Left ventricle myocardium inferior (tissue), 1 donor: ENCODE measurements at places on chromosomes 13 and 19. TPM values are rescaled to one million over a fixed set of nuclear protein-coding genes. Genes with fewer than 3 reads are reported as not detected.

GRCh38 chr13:59280297-59280696, 883.4 kb downstream of the DIAPH3 start:
- H3K36me3 ChIP-seq: no peaks in the 10 kb centered on the region
- no peak for DNase-seq
- H3K4me3 ChIP-seq: no peak overlapping the region
- H3K27ac ChIP-seq: no peak overlapping the region
- no peaks in the 10 kb centered on the region for H3K27me3 ChIP-seq
- H3K4me1 ChIP-seq: no peaks in the 10 kb centered on the region

- H3K27ac ChIP-seq: peak overlapping the region; percentile 77
- peak overlapping the region; percentile 32 for H3K4me3 ChIP-seq
- DNase-seq: no peak
These were observed 13.8 kb downstream of the RASA3 start for GRCh38 chr13:114118511-114119123.

The SYNE4 gene
- 0.58 TPM for total RNA-seq

The SIX5 gene
- total RNA-seq: 21.8 TPM

- no peak overlapping the region for H3K4me3 ChIP-seq
- H3K27ac ChIP-seq: no peak overlapping the region
- H3K36me3 ChIP-seq: peaks cover 100% of the 10 kb centered on the region
- no peak for DNase-seq
These were observed 44.3 kb downstream of the ZNF585A start for GRCh38 chr19:37127999-37128820.

- H3K4me1 ChIP-seq: peaks cover 6% of the 10 kb centered on the region
- no peak overlapping the region for H3K4me3 ChIP-seq
- DNase-seq: no peak
- peaks cover 69% of the 10 kb centered on the region for H3K36me3 ChIP-seq
- H3K27me3 ChIP-seq: no peaks in the 10 kb centered on the region
- no peak overlapping the region for H3K27ac ChIP-seq
These were observed 19.7 kb upstream of the ERCC5 start for GRCh38 chr13:102825921-102826706.

The PEG3 gene
- total RNA-seq: 10.0 TPM

DNA sequence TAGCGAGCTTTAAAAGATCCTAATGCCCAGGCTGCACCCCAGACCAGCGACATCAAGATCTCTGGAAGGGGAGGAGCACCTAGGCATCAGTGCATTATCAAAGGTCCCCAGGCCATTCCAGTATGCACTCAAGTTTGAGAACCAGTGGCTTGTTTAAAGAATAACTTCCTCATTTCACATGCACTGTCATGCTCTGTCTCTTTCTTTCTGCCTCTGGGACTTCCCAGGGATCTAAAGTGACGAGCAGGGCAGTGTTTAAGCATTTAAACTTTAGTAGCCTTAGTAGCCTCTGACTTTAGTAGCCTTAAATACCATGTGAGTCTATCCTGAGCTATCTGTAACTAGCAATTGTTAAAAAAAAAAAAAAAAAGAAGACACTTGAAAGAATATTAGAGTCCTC, 8.9 kb upstream of the FARP1 start:
- H3K4me1 ChIP-seq: no peaks in the 10 kb centered on the region
- peaks cover 7% of the 10 kb centered on the region for H3K27me3 ChIP-seq
- H3K27ac ChIP-seq: no peak overlapping the region
- DNase-seq: no peak
- H3K4me3 ChIP-seq: no peak overlapping the region
- no peaks in the 10 kb centered on the region for H3K36me3 ChIP-seq

GRCh38 chr19:45938733-45939319, 24.2 kb upstream of the NANOS2 start:
- DNase-seq: no peak
- H3K27me3 ChIP-seq: peaks cover 81% of the 10 kb centered on the region
- no peak overlapping the region for H3K4me3 ChIP-seq
- peaks cover 8% of the 10 kb centered on the region for H3K36me3 ChIP-seq
- no peak overlapping the region for H3K27ac ChIP-seq

- H3K27me3 ChIP-seq: no peaks in the 10 kb centered on the region
- no peak overlapping the region for H3K27ac ChIP-seq
- no peak for DNase-seq
These were observed 19.1 kb downstream of the TEX29 start for GRCh38 chr13:111339366-111340143.

The CCDC70 gene
- total RNA-seq: not detected

DNA sequence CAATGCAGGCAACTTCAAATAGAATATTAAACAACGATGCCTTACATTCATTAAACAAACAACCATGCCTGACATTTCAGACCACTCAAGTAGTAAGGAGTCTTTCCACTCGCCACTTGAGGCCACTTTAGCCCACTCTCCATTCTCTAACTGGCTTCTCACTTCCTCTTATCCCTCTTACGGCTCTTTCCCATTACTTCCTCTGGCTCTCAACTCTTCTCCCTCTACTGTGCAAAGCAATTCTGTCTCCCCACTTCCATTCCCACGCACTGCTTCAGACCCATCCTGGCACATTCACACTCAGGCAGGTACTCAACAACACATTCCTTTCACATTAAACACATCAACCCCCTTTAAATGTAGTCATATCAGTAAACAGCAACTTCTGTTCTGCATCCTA, 229.8 kb upstream of the IPO5 start:
- H3K27ac ChIP-seq: no peak overlapping the region
- peaks cover 8% of the 10 kb centered on the region for H3K4me1 ChIP-seq
- H3K4me3 ChIP-seq: no peak overlapping the region

GRCh38 chr13:25065974-25066770, 29.8 kb upstream of the PABPC3 start:
- peaks cover 72% of the 10 kb centered on the region for H3K27me3 ChIP-seq
- H3K27ac ChIP-seq: no peak overlapping the region
- H3K4me1 ChIP-seq: no peaks in the 10 kb centered on the region
- DNase-seq: no peak
- no peak overlapping the region for H3K4me3 ChIP-seq

The C13orf42 gene
- not detected for total RNA-seq

DNA sequence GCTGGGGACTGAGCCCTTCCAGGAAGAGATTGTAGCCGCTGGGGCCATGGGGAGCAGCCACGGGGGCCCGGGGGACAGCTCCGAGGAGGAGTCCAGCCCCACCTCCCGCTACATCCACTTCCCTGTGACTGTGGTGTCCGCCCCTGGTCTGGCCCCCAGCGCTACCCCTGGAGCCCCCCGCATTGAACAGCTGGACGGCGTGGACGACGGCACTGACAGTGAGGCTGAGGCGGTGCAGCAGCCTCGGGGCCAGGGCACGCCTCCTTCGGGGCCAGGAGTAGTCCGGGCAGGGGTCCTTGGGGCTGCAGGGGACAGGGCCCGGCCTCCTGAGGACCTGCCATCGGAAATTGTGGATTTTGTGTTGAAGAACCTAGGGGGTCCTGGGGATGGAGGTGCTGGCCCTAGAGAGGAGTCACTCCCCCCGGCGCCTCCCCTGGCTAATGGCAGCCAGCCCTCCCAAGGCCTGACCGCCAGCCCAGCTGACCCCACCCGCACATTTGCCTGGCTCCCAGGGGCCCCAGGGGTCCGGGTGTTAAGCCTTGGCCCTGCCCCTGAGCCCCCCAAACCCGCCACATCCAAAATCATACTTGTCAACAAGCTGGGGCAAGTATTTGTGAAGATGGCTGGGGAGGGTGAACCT, 9.6 kb downstream of the IGFLR1 start:
- no peaks in the 10 kb centered on the region for H3K27me3 ChIP-seq
- H3K4me3 ChIP-seq: no peak overlapping the region
- peaks cover 89% of the 10 kb centered on the region for H3K36me3 ChIP-seq
- H3K4me1 ChIP-seq: no peaks in the 10 kb centered on the region

GRCh38 chr13:36084131-36084530, 47.1 kb downstream of the DCLK1 start:
- no peak overlapping the region for H3K27ac ChIP-seq
- peaks cover 4% of the 10 kb centered on the region for H3K4me1 ChIP-seq
- DNase-seq: no peak
- H3K4me3 ChIP-seq: no peak overlapping the region
- no peaks in the 10 kb centered on the region for H3K36me3 ChIP-seq

DNA sequence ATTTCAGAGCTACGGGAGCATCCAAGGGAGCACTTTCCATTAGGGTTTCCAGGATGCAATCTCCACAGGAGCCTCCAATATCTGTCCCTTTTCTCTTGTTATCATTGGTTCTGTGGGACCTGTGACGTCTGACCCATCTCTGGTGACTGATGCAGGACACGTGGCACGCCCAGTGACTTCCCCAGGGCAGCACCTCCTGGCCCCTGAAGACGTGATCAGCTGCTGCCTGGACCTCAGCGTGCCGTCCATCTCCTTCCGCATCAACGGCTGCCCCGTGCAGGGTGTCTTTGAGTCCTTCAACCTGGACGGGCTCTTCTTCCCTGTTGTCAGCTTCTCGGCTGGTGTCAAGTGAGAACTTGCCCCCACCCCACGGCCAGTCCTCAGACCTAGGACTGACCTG, 25.5 kb downstream of the RYR1 start:
- no peaks in the 10 kb centered on the region for H3K4me1 ChIP-seq
- peaks cover 48% of the 10 kb centered on the region for H3K27me3 ChIP-seq
- DNase-seq: no peak
- no peaks in the 10 kb centered on the region for H3K36me3 ChIP-seq
- no peak overlapping the region for H3K4me3 ChIP-seq

- DNase-seq: no peak
- peaks cover 99% of the 10 kb centered on the region for H3K4me1 ChIP-seq
- no peaks in the 10 kb centered on the region for H3K27me3 ChIP-seq
- peak overlapping the region; percentile 58 for H3K27ac ChIP-seq
- H3K36me3 ChIP-seq: peaks cover 2% of the 10 kb centered on the region
These were observed 46.6 kb downstream of the MBNL2 start for GRCh38 chr13:97268772-97269171.

The SIGLEC9 gene
- total RNA-seq: 1.7 TPM

DNA sequence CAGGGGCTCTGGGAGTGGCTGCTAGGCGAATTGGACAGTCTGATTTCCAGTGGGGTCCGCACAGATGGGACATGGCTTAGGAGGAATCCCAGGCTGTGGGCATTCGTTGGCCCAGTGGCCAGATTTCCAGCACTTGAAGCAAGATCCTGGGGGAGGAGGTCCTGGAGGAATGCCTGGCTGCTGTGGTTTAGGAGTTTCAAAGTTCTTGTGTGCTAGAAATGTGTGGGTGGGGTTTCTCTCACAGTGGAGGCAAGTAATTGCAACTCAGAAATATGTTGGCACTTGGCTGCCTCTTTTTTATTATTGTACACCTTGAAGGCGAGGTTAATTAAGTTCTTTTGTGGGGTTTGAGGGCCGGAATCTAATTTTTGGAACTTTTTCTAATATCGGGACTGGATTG, 17.1 kb downstream of the IGFL3 start:
- no peak for DNase-seq
- no peaks in the 10 kb centered on the region for H3K36me3 ChIP-seq
- H3K4me1 ChIP-seq: no peaks in the 10 kb centered on the region

DNA sequence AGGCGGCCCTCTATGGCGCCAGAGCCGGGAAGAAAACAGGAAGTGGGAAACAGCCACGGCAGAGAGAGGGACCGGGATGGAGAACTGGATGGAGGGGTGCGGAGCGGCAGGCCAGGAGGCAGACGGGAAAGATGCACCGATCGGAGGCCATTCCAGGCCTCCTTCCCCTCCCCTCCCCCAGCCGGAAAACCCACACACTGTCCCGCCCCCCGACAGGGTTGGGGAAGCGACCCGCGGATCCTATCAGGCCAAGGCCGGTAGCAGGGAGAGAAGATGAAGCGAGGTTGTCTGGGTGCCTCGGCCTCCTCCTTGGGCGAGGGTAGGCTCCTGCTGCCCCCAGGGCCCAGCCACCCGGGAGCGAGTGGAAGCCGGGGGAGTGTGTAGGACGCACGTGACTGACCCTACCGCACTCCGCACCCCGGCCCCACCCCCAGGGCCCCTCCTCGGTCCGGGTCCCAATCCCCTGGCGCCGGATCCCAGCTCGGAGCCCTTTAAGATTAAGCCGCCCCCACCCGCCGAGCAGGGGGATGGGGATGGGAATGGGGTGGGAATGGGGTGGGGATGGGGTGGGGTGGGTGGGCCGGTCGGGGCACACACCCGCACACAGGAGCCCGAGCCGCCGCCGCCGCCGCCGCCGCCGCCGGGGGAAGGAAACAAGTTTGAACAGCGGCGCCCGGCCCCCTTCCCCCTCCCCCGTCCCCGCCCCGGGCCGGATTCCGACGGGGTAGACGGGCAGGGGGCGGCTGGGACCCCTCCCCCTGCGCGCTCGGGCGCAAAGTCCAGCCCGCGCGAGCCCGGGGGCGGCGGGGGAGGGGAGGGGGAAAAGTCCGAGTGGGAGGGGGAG, 1.5 kb downstream of the ERF start:
- peaks cover 17% of the 10 kb centered on the region for H3K36me3 ChIP-seq
- peak; percentile 65 for DNase-seq
- H3K27ac ChIP-seq: peak overlapping the region; percentile 99
- H3K27me3 ChIP-seq: no peaks in the 10 kb centered on the region
- H3K4me3 ChIP-seq: peak overlapping the region; percentile 97

DNA sequence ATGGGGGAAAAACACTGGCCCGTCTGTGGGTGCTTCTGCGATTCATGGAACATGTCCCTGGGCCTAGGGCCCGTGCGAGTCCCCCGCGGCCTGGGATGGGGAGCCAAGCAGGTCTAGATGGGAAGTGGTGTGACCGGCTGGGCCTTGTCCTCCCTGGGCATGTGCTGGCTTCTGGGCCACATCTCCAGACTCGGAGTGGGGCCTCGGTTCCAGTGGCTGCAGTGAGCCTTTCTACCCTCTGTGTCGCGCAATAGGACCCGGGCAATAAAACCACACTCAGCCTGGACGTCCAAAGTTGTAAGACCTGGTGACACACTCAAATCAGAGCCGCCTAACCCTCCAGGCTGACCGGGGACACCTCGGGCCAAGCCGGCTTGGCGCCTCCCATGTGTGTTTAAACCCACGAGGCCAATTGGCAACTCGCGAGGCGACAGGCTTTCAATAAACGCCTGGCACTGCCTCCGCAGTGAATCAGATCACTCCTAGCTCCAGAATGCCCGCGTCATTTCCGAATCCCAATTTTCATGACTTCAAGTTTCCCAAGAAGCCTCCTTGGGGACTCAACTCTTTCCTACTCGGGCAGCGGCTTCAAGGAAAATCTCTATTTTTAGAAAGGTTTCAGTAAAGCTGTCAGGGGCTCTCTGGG, 57.3 kb downstream of the KLF2 start:
- peaks cover 43% of the 10 kb centered on the region for H3K36me3 ChIP-seq
- no peaks in the 10 kb centered on the region for H3K27me3 ChIP-seq
- peak overlapping the region; percentile 26 for H3K4me3 ChIP-seq
- DNase-seq: peak; percentile 80
- peaks cover 63% of the 10 kb centered on the region for H3K4me1 ChIP-seq

The MBD3L2 gene
- total RNA-seq: not detected

GRCh38 chr19:34482380-34483250, 1.1 kb downstream of the WTIP start:
- H3K4me3 ChIP-seq: peak overlapping the region; percentile 82
- no peak for DNase-seq
- peak overlapping the region; percentile 90 for H3K27ac ChIP-seq
- peaks cover 46% of the 10 kb centered on the region for H3K4me1 ChIP-seq
- no peaks in the 10 kb centered on the region for H3K36me3 ChIP-seq

GRCh38 chr13:50826035-50826434, 17.5 kb downstream of the DLEU7 start:
- H3K27ac ChIP-seq: no peak overlapping the region
- H3K27me3 ChIP-seq: no peaks in the 10 kb centered on the region
- DNase-seq: no peak

The DHX34 gene
- 8.1 TPM for total RNA-seq

The LILRB5 gene
- 5.7 TPM for total RNA-seq
